ENCODE measurements at places on chromosomes 6 and 20.

- DNase-seq, result no peak
These were observed 154.2 kb upstream of the PROKR2 start for GRCh38 chr20:5470943-5471342.

DNA sequence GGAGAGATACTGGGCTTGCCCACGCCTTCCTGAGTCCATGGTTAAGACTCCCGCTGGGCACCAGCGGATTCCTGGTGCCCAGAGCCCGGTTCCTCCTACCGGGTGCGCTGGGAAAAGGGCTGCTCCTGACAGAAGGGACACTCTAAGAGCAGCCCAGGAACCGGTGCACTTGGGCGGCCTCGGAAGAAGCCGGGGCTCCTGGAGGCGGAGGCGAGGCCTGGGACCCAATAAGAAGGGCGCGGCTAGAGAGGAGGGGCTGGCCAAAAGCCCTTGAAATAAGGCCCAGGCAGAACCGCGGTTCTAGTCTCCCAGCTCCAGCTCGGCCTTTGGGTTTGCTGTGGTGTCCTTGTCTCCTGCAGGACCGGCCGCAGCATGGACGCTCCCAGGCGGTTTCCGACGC is at the start of gene KHDC3L:
KHDC3L (plus strand) TSS at position 301 of the 400 bp plus-strand sequence; CDS start at position 373, 72 bp downstream.
- DNase-seq, result no peak

DNA sequence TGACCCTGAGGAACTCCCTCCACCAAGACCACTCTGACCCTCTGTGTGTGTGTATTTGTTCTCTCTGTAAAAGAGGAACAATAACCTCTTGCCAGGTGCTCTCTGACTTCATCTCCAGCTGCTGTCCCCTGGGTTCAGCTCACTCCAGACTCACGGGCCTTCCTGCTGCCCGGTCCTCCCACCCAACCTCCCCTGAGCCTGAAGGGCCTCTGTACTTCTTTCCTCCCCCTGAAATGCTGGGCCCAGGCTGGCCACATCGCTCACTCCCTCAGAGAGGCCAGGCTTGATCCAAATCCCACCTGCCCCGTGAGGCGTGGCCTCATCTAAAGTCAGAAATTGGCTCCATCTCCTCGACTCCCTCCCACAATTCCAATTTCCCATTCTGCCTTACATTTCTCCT is 202.4 kb downstream of the PRKN start:
- no peak for DNase-seq

GRCh38 chr6:145814035-145814500 is 527 bp downstream of the FBXO30 start:
- no peak for DNase-seq

DNA sequence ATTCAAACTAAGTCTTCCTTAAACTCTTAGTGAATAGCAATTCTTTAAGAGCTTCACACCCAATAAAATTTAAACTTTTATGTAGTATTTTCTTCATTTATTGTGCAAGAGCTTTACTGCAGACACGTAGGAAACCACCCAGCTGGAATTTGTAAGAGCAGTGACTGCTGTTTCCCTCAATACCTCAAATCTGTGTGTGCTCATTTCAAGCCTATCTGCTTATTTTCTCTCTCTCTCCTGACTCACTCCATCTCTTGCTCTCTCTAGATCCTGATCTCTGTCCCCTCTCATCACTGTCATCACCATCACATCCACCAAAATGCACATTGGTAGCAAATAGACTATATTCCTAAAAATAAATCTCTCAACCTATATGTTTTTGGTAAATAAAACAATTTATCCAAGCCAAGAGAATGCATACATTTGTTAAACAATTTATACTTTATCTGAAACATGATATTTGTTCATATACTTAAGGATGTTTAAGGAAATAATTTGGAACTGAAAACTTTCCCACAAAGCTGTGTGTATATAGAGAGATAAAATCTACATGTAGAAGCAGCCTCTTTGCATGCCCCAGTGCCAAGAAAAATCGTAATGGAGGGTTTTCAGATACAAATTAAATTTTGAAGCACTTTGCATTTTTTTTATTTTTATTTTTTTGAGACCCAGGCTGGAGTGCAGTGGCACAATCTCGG is 273.0 kb downstream of the TFAP2A start:
- DNase-seq, result no peak

GRCh38 chr20:29300579-29301551 is 1956.6 kb upstream of the DEFB115 start:
- no peak for DNase-seq

- DNase-seq, result no peak
These were observed 28.7 kb downstream of the TFAP2A start for GRCh38 chr6:10386220-10386619.

GRCh38 chr6:15033850-15034203 is 212.0 kb upstream of the JARID2 start:
- no peak for DNase-seq

- DNase-seq, result peak; percentile 38
These were observed 296.5 kb downstream of the THBS2 start for GRCh38 chr6:168956884-168957730.

GRCh38 chr6:24358219-24358821 is 461 bp upstream of the DCDC2 start:
- DNase-seq, result no peak

DNA sequence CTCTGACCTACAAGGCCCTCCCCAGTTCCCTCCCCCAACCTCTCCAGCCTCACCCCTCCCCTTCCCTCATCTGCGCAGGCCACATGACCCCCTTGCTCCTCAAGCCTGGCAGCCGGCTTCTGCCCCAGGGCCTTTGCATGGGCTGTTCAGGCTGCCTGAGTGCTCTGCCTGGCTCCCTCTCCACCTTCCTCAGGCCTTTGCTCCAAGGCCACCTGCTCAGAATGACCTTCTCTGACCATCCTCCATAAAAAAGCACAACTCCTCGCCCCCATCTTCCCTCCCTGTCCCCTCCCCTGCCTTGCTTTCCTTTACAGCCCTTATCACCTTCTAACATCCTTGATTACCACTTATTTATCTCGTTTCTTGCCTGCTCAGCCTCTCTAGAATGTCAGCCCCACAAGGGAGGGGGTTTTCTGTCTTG is 38.7 kb downstream of the SPDEF start:
- DNase-seq, result no peak

DNA sequence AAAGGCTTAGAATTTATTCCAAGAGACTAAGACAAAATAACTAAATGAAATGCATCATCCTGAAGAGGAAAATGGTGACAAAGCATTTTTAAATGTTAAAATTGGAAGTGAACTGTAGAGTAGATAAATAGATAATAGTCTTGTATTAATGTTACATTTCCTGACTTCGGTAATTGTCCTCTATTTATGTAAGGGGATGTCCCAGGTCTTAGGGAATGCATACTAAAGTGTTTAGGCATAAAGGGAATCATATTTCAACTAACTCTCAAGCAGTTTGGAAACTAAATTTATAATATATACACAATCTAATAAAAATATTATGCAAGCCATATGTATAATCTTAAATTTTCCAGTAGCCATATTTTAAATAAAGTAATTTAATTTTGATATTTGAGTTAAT is 159.3 kb downstream of the WDR27 start:
- no peak for DNase-seq

- DNase-seq, result no peak
These were observed 107.6 kb downstream of the JAG1 start for GRCh38 chr20:10565922-10566897.

GRCh38 chr6:6840831-6841291 is 252.3 kb downstream of the LY86 start:
- no peak for DNase-seq

DNA sequence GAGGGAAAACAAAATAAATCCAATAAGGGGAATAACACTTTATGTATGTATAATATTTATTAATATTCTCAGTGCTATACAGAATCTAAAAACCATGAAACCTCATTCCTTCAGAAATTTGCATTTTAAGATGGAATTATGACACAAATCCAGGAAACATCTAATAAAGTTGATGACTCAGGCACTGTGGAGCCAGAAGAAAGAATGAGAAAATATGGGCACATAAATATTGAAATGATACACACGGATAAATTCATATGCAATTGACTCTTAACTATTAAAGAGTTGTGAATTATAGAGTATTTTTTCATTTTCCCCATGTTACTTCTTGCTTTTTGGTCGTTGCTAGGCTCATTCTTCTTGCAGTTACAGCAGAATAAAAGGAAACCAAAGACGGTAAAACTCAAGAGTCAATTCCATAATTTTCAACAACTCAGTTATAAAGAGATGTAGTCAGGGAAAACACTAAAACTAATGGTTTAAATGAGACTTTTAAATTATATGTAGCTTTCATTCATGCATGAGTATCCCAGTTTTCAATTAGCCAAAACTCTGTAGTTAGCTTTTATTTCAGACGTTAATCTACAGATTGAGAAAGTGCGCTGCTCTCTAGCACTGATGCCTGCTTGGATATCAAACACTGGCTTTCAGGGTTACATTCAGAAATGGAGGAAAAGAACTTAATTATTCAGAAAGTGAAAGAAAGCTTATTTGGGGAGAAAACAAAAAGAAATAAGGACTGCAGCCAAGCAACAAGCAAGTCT is 95.4 kb downstream of the ADGRB3 start:
- DNase-seq, result no peak

- no peak for DNase-seq
These were observed 11.6 kb upstream of the MOXD1 start for GRCh38 chr6:132412656-132413498.

DNA sequence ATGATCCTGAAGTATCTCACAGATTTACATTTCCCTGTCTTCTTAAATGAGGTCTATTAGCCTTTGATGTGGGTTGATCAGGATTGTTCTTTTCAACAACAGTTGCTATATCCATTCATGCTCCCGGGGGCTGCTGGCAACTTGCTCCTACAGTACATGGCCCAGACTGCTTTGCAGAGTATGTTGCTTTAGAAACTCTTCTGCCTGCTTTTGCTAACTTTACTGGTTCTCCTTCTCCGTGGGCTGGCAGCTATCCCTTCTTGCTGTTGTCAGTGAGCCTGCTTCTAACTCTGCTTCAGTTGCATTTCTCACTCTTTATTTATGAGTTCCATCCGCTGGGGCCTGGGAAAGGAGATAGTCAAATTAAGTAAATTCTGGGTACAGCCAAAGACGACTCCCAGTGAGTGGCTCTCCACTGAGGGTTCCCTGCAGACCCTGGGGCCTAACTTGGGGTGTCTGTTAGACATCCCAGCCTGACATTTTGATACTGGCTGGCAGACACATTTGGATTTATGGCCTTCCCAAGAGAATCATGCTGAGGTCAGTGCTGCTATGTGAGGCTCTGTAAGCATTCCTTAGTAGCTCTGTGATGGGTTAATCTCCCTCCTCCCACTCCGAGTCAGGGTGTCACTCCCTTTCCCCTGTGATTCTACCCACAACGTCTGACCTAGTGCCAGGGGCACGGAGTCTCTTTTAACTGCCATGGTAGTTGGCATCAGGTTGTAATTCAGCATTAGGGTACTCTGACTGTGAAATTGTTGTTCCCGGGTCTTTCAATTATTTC is 73.6 kb downstream of the SLX4IP start:
- DNase-seq, result no peak

DNA sequence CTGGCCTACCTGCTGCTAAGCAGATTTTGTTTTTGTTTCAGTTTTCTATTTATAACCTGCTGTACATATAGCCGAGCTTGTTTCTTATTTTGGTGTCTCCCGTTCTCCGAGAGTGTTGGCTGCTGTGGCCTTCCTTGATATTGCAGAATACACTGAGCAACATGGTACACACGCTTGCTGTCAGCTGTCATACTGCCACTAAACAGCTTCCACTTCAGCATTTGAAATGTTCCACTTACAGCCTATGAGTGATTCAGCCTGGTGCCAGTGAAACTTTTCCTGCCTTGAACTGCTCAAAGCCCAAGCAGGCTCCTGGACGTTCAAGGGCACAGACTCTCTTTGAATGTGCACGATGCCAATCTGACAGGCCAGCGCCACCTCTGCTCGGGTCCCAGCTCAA is 87.1 kb downstream of the PSMG4 start:
- DNase-seq, result no peak

DNA sequence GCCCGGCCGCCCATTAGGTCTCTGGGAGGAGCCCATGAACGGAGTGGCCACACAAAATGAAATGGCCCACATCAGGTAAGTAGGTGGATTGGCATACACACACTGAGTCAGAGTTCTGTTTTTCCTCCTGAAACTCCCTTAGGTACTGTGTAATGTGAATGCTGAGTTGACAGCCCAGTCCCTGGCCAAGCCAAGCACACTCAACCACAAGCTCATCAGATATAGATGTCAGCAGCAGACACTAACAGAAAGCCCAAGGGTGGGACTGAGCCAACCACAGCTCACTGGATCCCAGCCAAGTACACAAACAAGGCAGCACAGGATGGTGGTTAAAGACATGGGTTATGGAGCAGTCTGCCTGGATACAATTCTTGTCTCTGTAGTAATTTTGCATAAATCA is 403.4 kb downstream of the GJA1 start:
- DNase-seq, result no peak

DNA sequence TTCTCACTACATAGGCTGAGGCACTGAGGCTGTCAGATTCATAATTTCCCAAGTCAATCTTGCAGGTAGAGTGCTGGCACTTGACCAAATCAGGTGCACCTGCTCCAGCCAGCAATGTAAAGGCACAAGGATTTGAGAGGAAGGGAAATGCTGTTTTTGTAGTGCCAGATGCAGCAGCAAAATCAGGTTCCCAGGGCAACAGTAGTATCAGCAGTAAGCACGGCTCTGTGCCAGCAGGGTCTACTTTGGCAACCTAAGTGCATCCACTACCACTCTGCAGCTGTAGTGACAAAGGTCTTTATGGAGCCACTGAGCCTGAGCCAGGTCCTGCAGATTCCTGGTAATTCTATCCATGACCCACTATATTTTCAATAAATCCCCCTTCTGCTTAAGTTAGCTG is 329.5 kb downstream of the TPBG start:
- no peak for DNase-seq

GRCh38 chr6:140849456-140849855 is 1283.3 kb upstream of the GJE1 start:
- no peak for DNase-seq

DNA sequence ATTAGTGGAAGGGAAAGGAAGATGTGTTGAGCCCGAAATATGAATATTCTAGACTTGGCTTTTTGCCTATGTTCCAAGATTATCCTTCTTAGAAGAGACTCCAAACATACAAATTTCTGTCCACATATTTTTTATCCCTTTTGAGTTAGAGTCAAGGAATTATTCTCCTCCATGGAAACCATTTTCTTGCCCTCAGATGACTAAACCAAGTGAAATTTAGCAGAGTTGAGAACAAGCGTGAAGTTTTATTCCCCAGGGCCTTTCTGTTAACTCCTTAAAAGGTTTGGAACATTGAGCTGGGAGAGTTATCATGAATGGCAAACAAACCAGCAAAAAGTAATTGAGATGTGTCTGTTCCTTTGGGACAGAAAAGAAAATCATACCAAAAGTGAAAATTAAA is 286.1 kb upstream of the PLCB4 start:
- DNase-seq, result peak; percentile 52

GRCh38 chr6:161463071-161463470 is 189.2 kb upstream of the AGPAT4 start:
- no peak for DNase-seq

GRCh38 chr6:110042670-110043296 is 64.7 kb downstream of the GPR6 start:
- DNase-seq, result no peak

Measured in amniotic stem cell (primary cell).